ENCODE measurements at places on chromosomes 6 and 20.

DNA sequence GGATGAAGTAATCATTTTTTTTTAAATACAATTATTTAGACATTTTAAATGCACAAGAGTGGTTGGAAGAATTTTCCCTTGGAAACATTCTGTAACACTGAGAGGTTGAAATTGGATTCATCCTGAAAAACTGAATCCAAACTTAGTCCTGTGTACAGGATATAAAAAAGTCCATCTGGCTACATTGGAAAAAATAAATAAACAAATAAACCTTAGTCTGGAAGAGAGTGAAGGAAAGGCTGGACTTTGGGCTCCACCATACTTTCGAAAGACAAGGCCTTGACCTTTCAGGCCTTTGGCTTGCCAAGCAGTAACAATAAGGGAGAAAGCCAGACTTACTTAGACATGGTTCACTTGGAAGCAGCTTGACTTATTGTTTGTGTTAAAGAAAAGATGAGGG, 664.3 kb downstream of the TENT5A start:
- no peak for DNase-seq

- DNase-seq, result no peak
Measured at GRCh38 chr6:109055771-109056235, 38.8 kb downstream of the SESN1 start.

GRCh38 chr6:32182555-32182981, 1.5 kb downstream of the AGER start:
- DNase-seq, result no peak

DNA sequence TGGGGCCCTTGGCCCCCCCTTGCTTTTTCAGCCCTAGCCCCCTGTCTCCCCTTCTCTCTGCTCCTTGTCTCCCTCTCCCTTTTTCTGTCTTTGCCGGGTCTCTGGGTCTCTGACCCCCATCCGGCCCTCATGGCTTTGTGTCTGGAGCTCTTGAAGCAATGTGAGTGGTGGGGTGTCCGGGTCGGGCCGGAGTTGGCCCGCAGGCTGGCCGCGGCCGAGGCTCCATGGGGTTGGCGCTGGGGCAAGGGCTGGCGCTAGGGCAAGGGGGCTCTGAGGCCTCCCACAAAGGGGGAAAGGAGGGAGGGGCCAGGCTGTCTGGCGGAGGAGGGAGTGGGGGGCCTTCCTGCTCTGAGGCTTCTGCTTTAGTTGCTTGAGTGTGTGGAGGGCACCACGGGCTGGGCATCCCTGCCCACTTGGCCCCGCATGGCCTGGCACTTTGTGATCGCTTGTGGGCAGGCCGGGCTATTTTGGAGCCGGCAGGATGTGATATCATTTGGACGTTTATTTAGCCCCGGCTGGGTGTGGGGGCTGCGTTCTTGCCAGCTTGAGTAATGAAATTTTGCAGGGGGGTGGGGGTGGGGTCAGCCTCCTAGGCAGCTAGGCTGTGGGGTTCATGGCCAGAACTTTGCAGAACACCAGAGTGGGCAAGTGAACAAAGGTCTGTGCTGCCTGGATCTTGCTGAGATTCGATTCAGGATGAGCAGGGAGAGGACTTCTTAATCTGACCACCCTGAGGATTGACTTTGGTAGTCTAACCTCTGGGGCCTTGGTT, 78.7 kb upstream of the MYL9 start:
- no peak for DNase-seq

DNA sequence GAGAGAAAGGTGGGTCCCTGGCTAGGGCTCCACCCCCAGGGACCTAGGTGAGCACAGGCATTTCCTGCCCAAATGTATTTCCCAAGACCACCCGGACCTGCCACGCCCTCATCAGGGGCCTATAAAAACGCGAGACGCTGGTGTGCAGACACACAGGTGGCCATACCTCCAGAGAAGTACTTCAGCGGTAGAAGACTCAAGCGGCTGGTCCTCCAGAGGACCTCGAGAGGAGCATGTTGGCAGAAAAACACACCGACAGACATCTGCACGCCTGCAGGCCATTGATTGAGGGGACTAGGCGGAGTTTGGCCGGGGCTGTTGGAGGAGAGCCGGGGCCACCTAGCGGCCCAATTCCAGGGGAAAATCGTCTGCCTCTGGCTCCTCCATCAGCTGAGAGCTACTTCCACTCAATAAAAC, 695.8 kb upstream of the MMS22L start:
- DNase-seq, result no peak

- DNase-seq, result no peak
Measured at GRCh38 chr6:111623046-111623718, 17.5 kb upstream of the TRAF3IP2 start.

GRCh38 chr20:25437153-25437581, 29.7 kb downstream of the GINS1 start:
- DNase-seq, result no peak

DNA sequence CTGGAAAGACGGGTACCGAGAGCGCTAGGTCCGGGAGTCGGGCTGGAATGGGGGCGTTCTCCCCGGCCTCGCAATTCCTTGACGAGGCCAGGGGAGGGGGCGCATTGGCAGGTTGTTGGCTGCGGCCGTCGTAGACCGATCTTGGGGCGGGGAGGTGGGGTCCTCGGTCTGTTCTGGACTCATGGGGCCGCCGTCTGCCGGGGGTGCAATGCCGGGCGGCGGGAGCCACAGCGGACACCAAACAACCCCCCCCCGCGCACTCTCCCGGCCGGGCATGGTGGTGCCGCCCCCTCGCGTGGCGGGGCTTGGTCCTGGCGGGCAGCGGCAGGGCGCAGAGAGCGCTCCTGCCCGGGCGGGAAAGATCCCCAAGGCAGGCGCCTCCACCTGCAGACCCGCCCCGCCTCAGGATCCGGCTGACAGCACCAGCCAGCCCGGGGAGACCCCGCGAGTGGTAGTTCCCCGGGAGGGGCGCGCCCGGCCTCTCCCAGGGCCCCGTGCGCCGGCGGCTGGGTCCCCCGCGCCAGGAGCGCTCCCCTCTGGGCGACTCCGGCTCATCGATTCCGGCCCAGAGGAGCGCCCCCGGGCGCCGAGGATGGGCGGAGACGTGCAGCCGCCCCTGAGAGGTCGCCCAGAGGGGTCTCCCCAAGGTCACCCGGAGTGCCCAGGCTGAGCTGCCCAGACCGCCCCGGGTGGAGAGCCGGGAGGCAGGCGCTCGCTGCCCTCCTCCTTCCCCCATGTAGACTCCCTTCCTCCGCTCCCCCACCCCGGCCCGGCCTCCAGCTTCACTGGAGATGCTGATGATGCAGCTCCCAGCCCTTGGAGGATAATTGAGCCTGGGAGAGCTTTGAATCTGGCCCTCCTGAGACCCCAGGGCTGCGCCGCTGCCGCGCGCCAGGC, 709 bp downstream of the PPP1R16B start:
- peak; percentile 42 for DNase-seq

DNA sequence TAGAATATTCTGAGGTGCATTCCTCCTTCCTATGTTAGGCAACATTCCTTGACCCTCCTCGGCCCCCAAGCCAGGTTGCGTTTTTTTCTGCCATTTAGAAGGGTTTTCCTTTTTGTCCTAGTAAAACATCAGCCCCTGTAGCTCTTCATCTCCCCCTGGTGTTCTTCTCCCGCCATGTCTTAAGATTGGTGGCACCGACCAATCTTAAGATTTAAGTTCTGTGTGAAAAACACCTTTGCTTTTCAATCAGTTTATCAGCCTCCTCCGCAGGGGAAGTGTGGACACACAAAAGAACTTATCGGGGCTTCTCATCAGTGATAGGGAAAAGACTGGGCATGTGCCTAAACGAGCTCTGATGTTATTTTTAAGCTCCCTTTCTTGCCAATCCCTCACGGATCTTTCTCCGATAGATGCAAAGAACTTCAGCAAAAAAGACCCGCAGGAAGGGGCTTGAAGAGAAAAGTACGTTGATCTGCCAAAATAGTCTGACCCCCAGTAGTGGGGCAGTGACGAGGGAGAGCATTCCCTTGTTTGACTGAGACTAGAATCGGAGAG, 719 bp upstream of the EDN1 start:
- DNase-seq, result peak; percentile 47

DNA sequence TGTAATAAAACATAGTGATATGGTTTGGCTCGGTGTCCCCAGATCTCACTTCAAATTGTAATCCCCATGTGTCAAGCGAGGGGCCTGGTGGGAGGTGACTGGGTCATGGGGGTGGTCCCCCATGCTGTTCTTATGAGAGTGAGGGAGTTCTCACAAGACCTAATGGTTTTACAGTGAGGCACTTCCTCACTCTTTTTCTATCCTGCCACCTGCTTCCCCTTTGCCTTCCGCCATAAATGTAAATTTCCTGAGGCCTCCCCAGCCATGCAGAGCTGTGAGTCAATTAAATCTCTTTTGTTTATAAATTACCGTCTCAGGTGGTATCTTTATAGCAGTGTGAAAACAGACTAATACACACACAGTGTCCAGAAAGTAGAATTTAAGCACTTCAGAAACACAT, 78.5 kb downstream of the REPS1 start:
- no peak for DNase-seq

GRCh38 chr6:21026576-21027273, 492.5 kb downstream of the CDKAL1 start:
- no peak for DNase-seq

GRCh38 chr6:37648465-37649330, 49.0 kb downstream of the MDGA1 start:
- peak; percentile 39 for DNase-seq

- DNase-seq, result no peak
Measured at GRCh38 chr6:17012421-17013225, 89.2 kb upstream of the STMND1 start.

GRCh38 chr6:2244261-2245102, 923 bp downstream of the GMDS start:
- DNase-seq, result no peak

DNA sequence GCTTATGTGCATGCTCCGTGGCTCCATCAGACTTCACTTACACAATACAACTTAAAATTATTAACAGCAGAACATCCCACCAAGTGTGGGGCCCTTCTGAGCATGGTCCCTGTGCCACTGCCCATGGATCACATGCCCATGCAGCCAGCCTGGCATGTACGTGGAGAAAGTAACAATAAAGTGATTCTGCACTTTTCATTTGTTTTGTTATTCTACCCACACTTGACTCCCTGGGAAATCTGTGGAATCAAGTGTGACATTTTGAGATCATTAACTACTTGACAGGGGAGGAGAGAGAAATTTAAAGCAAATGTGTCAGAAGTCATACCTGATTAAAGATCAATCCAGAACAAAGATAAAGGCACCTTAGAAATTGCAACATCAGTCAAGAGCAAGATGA, 112.0 kb downstream of the ISM1 start:
- no peak for DNase-seq

DNA sequence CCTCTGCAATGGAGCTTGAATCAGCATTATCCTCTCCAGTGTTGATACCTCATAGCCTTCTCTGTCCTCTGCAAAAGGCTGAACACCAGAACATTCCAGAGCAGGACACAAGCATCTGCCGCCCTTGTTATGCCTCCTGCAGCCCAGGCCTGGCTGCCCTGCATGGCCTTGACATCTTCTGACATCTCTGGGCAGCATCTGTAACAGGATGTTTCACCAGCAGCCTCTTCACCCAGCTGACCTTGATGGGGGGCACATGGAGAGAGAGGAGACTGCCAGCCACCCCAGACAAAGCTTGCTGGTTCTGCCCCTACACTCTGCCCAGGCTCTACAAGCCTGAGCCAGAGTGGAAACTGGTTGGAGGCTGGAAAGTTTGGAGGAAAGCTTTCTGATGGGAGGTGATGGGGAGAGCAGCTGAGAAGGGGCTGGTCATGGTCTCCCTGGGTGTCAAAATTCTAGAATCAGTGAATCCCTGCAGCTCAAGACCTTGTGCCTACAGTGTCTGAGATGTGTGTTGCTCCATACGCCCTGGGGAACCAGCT, 145.1 kb downstream of the MRPL14 start:
- DNase-seq, result no peak

DNA sequence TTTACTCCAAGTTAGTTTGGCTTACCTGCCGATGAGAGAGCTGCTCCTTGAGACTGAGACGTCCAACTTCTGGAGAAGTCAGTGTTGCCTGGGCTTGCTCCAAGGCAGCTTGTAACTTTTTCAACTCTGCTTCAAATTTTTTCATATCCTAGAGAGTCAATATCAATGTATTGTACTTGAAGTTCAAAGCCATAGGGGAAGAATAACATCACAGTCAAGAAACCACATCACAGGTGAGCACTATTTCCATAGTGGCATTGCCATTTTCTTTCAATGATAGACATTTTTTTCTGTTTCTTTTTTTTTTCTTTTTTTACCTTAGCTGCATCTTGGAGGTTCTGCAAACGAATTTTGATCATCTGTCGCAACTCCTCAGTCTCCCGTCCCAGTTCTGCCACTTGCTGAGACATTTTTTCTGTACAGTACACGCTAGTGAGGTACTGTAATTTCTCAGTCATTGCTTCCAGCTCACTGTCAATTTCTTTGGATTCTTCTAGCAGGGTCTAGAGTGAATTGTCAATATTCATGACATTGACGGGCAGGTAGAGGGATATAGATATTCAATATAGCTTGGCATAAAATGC, 326.7 kb downstream of the SYNE1 start:
- DNase-seq, result peak; percentile 5

GRCh38 chr6:26392932-26393636, 9.0 kb upstream of the BTN3A1 start:
- DNase-seq, result no peak

DNA sequence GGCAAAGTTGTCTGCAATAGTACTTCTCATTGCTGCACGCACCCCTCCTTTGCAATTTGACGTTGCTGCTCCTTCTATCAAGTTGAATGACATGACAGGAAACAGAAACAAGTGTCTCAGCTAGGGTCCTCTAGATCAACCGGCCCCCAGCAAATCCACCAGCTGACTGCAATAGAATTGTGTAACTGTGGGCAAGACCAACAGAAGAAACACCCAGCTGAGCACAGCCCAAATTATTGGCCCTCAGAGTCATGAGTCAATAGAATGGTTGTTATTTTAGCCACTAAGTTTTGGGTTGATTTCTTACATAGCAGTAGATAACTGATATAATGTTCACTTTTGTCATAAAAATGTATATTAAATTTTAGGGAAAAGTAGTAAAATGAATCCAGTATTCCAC, 202.7 kb downstream of the MAFB start:
- no peak for DNase-seq

DNA sequence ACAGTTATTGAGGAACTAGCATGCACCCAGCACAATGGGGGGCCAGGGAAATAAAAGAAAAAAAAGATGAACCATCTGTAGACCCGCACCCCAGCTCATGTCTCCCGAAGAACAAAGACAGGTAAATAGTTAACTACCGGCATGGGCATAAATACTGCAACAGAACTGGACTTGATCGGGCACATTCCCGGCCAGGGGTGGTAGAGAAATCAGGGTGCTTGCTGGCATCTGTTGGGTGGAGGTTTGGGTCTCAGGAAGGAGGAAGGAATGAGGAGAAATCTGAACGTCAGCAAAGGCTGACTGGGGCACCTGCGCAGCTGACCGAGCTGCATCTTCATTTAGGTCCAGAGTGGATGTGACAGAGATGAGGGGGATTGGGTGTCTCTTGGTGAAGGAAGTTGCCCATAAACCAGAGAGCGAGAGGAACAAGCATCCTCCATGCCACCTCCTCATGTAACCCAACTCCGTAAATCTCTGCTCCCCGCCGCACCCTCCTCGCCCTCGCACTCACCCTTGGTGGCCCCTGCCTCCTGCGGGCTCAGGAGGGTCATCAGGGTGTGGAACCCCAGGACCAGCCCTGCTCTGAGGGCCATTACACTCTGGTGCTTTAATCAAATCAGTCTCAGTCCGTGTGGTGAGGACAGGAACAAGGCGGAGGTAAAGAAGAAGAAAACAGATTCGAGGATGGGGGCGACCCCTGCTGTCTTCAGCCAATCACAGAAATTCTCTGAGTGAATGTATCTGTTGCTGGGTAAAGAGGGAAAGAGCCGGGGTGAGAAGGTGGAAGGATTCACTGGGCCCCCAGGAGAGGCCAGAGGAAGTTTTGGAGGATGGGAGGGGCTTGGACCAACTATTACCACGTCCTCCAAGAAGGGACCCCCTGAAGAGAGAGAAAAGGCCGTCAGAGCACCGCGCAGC, at the start of gene HLA-DOA:
Gene HLA-DOA (minus strand): TSS at position 648 of the 918 bp plus-strand sequence.
- DNase-seq, result peak; percentile 44
